ENCODE measurements at places on chromosomes 2 and 18. TPM values are rescaled to one million over a fixed set of nuclear protein-coding genes. Genes with fewer than 3 reads are reported as not detected.

DNA sequence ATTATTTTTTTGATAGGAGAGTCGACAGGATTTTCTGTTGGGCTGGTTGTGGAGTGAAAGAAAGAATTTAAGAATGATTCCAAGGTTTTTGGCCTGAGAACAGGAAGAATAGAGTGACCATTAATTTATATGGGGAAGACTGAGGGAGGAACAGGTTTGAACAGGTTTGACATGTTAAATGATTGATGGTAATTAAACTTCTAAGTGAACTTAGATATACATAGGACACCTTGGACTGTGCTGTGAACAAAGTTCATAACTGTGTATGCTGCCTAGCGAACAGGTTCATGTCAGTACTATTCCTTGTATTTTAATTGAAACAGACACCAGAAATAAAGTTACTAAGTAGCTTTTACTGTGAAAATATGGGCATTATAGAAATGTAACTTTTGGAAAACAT is 212.0 kb downstream of the SPAG16 start:
- DNase-seq, result no peak

- no peak for DNase-seq
Measured at GRCh38 chr2:221973502-221973901, 325.3 kb downstream of the PAX3 start.

DNA sequence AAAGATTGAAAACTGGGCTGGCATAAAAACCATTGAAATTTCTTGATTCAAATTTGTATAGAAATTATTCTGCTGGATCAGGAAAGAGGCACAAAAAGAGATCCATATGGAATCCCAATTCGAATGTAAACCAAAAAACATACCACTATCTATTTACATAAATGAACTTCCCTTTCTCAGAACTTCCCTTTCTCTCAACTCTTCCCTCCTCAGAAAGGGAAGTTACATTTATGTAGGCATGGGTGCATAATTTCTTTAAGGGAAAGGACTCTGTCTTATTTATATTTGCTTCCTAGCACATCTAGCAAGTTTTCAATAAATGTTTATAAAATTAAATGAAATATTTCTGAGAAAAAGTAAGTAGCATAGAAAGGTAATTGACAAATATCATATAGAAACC is 398.1 kb upstream of the ATP5MC3 start:
- no peak for DNase-seq

DNA sequence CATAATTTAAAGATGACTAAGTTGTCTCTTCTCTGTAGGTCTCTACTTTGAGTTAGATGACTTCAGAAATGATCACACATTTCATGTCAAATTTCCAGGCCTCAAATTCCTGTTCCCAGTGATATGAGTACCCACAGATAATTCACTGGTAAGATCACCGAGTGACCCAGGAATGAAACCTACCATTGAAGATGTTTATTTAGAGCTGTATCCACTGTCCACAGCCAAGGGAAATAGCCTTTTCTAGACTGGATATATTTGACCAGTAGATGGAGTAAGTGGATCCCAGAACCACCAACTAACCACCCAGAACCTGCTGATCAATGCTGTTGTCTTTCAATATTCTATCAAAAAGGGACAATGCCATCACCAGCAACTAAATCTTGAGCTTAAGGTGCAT is 238.8 kb downstream of the SLC8A1 start:
- no peak for DNase-seq

- DNase-seq, result no peak
Measured at GRCh38 chr2:230974096-230974913, 21.6 kb upstream of the SPATA3 start.

DNA sequence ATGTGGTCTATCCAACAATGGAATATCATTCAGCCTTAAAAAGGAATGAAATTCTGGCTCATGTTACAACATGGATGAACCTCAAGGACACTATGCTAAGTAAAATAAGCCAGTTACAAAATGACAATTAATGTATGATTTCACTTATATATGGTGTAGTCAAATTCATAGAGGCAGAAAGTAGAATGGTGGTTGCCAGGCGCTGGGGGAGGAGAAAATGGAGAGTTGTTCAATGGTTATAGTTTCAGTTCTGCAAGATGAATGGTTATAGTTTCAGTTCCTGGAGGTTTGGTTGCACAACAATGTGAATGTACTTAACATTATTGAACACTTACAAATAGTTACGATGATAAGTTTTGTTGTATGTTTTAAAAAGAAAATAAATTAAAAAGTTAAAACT is 79.2 kb upstream of the IL1R2 start:
- DNase-seq, result no peak

GRCh38 chr2:5691221-5691984 is 781 bp upstream of the SOX11 start:
- no peak for DNase-seq

DNA sequence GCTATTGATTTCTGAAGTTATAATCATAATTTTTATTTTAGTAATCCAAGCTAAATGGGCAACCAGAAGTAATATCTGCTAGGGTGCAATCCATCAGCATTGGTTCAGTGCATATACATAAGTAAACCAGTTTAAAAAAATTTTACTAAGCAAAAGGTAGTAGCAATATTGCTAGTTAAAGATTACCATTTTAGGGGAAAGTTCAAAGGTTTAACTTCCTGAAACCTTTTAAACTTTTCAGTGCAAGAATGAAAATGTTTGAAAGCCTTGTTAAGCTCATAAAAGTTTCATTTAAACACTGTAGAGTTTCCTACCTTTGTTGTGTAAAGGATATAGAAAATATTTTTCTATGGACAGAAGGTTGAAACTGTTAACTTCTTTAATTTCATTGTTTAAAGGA is 31.0 kb upstream of the EPB41L5 start:
- no peak for DNase-seq

- no peak for DNase-seq
Measured at GRCh38 chr18:57175532-57175931, 28.6 kb downstream of the BOD1L2 start.

DNA sequence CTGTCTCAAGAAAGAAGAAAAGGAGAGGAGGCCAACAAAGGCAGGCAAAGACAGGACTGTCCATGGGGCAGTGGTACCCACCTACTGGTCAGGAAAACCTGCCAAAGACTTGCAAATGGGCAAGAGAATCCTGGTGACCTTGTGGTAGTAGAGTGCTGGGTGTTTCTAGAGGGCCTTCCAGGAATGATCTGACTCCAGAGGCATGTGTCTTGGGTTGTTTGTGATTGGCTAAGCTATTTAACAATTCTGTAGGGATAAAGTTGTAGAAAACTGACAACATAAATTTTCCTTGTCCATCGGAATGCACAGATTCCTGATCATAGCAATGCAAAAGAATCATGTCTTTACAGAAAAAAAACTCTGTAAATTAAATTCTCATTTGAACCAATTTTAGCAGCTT is 68.5 kb upstream of the ZNF532 start:
- DNase-seq, result no peak

DNA sequence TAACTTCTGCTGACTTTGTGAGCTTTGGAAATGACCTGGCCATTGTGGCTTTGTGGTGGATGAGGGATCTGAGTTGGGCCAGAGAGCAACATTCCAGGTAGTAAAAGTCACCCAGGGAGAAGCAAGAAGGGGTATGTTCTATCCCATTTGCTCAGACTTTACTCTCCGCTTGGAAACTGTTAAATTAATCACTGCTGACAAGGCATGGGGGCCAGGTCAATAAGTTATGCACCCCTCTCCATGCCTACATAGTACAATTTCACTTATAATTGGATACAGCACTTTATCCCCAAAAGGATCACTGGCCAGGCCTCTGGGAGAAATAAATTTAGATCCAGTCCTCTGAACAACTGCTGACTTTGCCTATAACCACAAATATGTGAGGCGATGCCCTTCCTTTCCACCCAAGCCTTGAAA is 92.1 kb downstream of the RPRM start:
- no peak for DNase-seq

GRCh38 chr2:224284134-224284946 is 117.6 kb downstream of the FAM124B start:
- peak; percentile 17 for DNase-seq

DNA sequence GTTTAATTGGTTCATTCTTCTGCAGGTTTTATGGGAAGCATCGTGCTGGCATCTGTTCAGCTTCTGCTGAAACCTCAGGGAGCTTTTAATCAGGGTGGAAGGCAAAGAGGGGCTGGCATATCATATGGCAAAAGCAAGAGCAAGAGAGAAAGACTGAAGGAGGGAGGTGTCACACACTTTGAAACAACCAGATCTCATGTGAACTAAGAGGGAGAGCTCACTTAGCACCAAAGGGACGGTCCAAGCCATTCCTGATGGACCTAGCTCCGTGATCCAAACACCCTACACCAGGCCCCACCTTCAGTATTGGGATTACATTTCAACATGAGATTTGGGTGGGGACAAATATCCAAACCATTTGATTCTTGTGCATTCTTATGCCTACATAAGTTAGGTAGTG is 563.1 kb downstream of the SPAG16 start:
- DNase-seq, result no peak

GRCh38 chr2:86301711-86302202 is 35.7 kb downstream of the REEP1 start:
- peak; percentile 28 for DNase-seq

DNA sequence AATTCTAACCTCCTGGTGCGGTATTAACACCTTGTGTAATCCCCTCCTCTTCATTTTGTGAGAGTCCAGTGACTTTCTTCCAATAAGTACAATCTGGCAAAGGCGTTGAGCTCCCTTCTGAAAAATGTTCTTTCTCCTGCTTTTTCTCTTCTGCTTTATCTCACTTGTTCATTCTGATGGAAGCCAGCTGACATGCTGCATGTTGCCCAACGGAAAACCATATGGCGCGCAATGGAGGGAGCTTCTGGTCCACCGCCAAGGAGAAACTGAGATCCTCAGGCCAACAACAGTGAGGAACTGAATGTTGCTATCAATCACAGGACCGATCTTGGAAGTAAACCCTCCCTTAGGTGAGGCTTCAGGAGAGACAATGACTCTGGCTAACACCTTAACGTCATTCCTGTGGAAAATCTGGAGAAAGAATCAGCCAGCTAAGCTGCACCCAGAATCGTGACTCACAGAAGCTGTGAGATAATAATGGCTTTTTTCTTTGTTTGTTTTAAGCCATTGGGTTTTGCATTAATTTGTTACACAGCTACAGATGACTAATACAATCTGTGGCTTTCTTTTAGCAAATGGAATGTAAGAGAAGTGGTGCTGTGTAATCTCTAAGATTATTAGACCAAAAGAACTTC is 1323.9 kb upstream of the DDX18 start:
- no peak for DNase-seq

GRCh38 chr18:21300908-21301200 is 58.8 kb downstream of the GREB1L start:
- DNase-seq, result peak; percentile 81

DNA sequence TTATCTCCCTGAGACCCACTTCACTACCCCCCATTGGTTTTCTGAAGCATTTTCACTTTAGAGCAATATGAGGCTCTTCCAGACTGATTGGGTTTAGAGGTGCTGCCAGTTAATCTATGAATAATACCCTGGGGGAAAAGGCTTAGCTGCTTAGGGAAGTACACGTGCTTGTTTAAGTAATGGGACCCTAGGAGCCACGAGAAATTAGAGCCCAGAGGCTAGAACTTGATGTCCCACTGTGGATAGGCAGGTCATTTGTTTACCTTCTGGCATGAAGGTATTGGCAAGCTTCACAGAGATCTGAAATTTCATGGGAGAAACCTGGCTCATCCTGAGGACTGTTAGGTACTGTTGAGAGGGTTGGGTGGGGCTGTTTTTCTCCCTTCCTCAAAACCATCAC is 59.7 kb downstream of the CLIP4 start:
- DNase-seq, result no peak

- DNase-seq, result no peak
Measured at GRCh38 chr2:4992226-4992625, 700.0 kb upstream of the SOX11 start.

- peak; percentile 85 for DNase-seq
Measured at GRCh38 chr2:152525277-152525838, 190.4 kb downstream of the FMNL2 start.

DNA sequence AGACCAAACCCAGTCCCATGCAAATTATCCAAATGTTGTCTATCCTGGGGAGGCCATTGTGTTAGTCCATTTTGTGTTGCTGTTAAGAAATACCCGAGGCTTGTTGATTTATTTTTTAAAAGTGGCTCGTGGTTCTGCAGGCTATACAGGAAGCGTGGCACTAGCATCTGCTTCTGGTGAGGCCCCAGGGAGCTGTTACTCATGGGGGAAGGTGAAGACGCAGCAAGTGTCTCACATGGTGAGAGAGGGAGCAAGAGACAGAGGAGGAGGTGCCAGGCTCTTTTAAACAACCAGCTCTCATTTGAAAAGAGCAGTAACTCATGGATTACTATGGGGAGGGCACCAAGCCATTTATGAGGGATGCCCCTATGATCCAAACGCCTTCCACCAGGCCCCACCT is 80.3 kb upstream of the ARL4C start:
- no peak for DNase-seq

DNA sequence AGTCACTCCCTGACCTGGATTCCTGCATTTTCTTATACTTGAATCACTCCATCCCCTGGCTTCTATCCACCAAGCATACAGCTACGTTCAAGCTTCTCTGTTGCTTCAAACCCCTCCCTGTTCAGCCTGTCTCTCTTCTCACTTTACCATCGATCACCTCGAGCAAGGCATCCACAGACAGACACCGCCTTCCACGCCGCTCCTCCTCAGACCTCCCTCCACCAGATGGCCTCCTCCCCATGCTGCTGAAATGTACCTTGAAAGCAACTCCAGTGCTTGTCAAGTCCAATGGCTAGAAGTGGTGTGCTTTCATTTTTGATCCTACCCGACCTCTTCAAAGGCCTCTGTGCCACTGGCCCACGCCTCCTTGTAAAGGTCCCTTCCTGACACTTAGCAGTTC is 131.3 kb upstream of the ACAA2 start:
- DNase-seq, result no peak

GRCh38 chr18:46407486-46408166 is 249.4 kb downstream of the LOXHD1 start:
- DNase-seq, result no peak

GRCh38 chr2:144560251-144560650 is 40.3 kb upstream of the ZEB2 start:
- no peak for DNase-seq

DNA sequence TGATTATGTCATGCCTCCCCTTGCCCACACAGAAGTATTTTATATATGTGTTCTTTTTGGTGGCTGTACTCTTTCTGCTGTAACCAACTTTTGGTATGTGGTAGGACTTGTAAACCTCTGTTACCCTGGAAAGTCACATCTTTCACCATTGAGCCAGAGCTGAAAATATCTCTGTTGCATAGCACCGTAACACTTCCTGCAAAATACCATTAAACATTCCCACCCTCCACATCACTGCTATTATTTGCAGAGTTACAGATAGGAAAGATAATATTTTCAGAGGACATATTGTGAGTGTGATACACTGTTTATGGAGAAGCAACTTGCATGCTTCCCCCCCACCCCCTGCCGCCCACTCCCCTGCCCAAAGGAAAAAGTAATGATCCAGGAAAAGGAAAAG is 44.8 kb downstream of the CAB39 start:
- DNase-seq, result peak; percentile 98

The ANKRD23 gene
- total RNA-seq, result 0.79 TPM

The MRPL19 gene
- total RNA-seq, result 22.7 TPM

The CD207 gene
- under 0.01 TPM for total RNA-seq

The SDC1 gene
- total RNA-seq, result 0.40 TPM

The SFT2D3 gene
- total RNA-seq, result 2.6 TPM

The FAM228B gene
- 8.3 TPM for total RNA-seq

The STK25 gene
- 367 TPM for total RNA-seq

The DSG4 gene
- total RNA-seq, result not detected

The VIT gene
- total RNA-seq, result 0.22 TPM
